Foreskin fibroblast (primary cell): ENCODE measurements at places on chromosomes 2 and 18.
A peak's percentile ranks its signal among the peaks of the same experiment; 100 is the strongest.

DNA sequence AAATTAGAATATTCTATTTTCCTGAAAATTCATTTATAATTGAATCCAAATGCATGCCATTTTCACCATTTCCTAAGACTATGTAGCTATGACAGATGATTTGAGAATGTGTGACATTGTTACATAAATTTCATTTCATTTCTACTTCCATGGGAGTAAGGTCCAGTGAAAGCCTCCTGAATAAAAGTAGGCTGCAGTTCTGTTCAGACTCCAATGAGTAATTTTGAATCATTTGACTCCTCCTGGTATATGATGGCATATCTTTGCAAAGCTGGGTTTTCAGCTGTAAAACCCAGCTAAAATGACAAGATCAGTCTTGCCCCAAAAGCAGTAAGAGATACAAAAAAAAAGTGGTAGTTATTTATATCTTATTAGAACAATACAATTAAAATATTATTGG is 101.0 kb upstream of the DNAJC10 start:
- peak; percentile 33 for DNase-seq

- no peak for DNase-seq
These were observed 6.5 kb upstream of the VPS54 start for GRCh38 chr2:64025741-64026140.

- DNase-seq: peak; percentile 42
These were observed 164.5 kb downstream of the LCLAT1 start for GRCh38 chr2:30611583-30611982.

DNA sequence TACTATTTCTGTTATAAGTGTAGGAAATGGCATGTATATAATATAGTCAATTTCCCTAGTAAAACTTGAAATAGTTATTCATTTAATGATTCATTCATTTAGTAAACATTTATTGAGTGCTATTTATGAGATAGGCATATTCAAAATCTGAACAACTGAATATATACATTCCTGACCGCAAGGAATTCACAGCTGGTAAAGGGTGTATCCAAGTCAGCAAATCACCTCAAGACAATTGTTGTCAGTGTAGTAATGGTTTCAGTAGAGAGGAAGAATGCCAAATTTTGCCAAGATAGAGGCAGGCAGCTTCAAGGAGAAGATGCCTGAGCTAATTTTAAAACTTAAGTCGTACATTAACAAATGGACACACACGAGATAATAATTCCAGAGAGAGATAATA is 89.8 kb upstream of the CHST9 start:
- DNase-seq: no peak

DNA sequence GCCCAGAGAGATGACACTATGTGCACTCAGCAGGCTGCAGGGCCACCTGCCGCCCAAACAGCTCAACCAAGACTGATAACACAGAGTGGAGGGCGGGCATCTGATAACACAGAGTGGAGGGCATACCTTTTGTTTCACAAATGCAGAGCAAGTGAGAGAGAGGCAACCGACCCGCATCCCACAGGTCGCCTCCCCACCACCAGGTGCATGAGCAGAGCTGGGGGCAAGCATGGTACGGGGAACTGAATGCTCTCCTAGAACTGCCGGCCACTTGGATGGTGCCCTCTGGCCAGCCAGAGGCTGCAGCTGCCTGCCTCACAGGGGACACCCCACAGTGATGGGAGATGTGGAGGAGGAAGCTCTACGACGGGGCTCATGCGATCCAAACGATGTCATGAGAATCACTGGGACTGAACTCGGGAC is 49.5 kb downstream of the ANO7 start:
- no peak for DNase-seq

- DNase-seq: no peak
These were observed 19.6 kb upstream of the SATB2 start for GRCh38 chr2:199477277-199477834.

- DNase-seq: no peak
These were observed 90.0 kb upstream of the NYAP2 start for GRCh38 chr2:225309516-225309915.

- DNase-seq: peak; percentile 6
These were observed 1055.2 kb upstream of the FANCL start for GRCh38 chr2:59296279-59296678.

DNA sequence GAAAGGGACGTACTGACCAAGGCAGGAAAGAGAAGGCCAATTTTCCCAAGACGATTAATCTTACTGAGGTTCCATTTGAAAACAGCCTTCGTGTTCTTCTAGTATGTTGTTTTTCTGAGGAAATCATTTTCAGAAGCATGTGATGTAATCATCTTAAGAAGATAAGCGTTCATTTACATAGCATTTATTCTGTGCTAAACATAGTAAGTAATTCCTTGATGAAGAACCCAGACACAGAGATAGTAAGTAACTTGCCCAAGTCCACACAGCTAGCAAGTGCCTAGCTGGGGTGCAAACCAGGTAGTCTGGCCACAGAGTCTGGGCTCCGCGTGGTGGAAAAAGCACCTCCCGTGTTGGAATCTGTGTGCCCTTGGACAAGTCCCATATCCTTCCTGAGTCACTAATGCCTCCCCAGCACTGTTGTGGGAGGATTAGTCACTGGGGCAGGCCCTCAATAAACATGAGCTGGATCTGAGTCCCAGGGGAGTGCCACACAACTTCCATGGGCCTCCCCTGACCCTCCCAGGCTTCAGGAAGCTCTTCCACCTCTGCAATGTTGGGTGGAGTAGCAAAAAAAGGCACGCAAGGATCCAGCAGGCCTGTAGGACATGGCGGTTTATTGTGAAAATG is 26.9 kb upstream of the ASAP2 start:
- peak; percentile 96 for DNase-seq

- DNase-seq: no peak
These were observed 224.9 kb upstream of the BOD1L2 start for GRCh38 chr18:56921896-56922480.

GRCh38 chr2:21276163-21276562 is 152.4 kb downstream of the TDRD15 start:
- no peak for DNase-seq

GRCh38 chr2:25380023-25380422 is 38.3 kb upstream of the DNMT3A start:
- no peak for DNase-seq

- DNase-seq: no peak
These were observed 17.1 kb upstream of the DNMT3A start for GRCh38 chr2:25358836-25359235.

- peak; percentile 82 for DNase-seq
These were observed 70.5 kb upstream of the TTC39C start for GRCh38 chr18:23943903-23944624.

DNA sequence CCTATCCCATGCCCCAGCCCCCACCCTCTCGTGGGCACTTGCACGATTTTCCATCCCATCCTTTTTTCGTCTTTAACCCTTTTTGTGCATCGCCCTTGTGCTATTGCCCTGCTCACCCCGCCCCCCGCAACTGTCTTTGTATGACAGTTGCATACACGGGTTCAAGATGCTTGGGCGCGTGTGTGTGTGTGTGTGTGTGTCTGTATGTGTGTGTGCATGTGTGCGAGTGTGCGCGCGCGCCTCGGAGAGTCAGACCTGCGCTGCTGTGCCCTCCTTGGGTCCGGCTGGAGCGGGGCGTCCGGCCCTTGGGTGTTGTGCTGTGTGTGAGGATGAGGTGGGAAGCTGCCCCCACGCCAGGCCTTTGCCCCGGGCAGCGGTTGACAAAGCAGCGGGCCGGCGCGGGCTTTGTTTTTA is 230.7 kb downstream of the HAUS1 start:
- DNase-seq: no peak

GRCh38 chr2:64548761-64549160 is 24.6 kb downstream of the AFTPH start:
- DNase-seq: no peak

GRCh38 chr18:72372076-72372475 is 172.1 kb downstream of the CBLN2 start:
- no peak for DNase-seq

DNA sequence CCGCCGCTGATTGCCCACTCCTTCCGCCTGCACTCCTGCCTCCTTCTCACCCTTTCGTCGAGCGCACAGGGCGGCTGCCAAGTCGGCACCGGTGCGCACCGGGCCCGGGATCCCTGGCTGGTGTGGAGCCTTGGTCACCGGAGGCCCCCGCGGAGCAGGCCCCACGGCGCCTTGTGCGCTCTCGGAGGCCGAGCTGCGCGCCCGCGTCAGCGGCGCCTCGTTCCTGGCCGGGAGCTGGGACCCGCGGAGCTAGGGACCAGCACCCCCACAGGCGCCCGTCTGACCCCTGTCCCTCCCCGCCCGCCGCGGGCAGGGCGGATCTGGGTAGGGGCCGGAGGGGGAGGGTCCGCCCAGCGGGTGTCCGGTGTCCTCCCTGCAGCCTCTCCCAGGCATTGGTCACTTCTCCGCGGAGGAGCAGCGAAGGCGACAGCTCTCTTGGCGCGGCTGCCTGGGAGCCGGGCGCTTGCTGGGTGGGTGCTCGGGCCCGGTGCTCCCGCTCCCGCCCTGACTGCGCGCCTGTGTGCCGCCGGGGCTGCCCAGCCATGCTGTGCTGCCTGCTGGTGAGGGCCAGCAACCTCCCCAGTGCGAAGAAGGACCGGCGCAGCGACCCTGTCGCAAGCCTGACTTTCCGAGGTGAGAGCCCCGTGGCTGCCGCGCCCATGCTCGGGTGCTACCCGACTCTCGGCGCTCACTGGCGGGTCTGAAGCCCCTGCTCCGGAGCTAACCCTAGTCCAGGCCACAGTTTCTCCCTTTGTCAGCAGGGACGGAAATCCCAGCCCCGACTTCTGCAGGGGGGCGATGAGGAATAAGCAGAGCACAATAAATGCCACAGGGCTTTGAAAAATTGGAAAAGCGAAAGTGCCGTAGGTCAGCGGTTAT is 13.2 kb downstream of the DYSF start:
- DNase-seq: peak; percentile 45

GRCh38 chr2:143321994-143322393 is 192.8 kb downstream of the ARHGAP15 start:
- DNase-seq: no peak

DNA sequence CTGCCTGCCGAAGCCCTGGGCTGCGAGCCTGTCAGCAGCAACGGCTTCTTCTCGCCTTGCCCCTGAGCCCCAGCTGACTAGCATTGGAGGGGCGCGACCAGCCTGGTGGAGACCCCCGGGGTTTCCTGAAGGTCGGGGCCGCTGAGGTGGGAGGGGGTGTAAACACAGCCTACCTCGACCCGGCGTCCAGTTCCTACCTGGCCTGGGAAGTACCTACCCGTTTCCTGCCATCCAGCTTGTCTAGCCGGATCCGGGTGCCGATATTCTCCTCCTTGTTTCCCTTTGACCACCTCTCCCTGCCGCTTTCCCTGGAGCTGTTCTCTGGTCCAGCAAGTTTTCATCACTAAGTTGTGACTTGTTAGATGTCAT is 511 bp downstream of the MOB4 start:
- DNase-seq: no peak

- no peak for DNase-seq
These were observed 59.8 kb downstream of the SH3BP4 start for GRCh38 chr2:235011607-235011928.

- no peak for DNase-seq
These were observed 701.2 kb upstream of the CDH7 start for GRCh38 chr18:65049586-65049985.

DNA sequence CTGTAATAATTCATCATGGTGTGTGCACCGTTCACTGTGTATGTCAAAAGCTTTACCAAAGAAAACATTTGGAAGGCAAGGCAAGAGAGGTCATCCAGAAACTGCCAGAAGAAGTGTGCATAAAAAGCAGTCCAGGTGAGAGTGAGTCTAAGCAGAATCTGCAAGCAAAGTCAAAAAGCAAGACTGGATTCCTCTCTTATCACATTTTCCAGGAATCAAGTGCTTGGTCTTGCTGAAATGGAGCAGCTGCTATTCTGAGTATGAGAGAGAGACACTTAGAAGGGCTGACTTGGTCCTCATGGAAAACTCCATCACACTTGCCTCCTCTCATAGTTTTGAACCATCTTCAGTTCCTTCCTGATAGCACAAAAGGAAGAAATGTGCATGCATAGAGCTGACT is 231.3 kb downstream of the ANAPC1 start:
- no peak for DNase-seq

- DNase-seq: peak; percentile 65
These were observed 78.8 kb downstream of the FHOD3 start for GRCh38 chr18:36376361-36376760.

GRCh38 chr2:43095533-43096295 is 130.7 kb downstream of the ZFP36L2 start:
- DNase-seq: no peak

DNA sequence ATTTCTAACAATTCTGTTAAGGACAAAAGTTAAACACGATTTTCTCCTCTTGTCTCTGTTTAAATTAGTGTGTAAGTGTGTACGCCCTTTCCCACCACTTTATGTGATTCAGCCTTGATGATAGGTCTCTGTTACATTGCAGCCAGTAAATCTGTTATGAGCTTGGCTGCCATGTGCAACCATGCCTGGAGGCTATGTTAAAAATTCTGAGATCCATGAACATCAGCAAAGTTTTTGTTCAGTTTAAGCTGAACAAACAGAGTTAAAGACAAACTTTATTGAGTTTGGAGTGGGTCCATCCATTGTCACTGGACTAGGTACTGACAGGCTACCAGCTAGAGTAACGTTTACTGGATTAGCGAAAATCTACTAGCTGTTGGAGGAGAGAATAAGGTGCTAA is 110.4 kb downstream of the NCKAP5 start:
- peak; percentile 8 for DNase-seq

GRCh38 chr2:136141510-136142149 is 23.7 kb upstream of the CXCR4 start:
- DNase-seq: peak; percentile 2

- DNase-seq: no peak
These were observed 154.0 kb downstream of the WDPCP start for GRCh38 chr2:63434024-63435001.

- no peak for DNase-seq
These were observed 81.0 kb upstream of the PPM1B start for GRCh38 chr2:44087714-44088092.

- DNase-seq: no peak
These were observed 5.1 kb downstream of the ITGB6 start for GRCh38 chr2:160194946-160195345.
